ENCODE measurements at places on chromosomes 16 and 17.

GRCh38 chr16:87642491-87642890, 40.2 kb downstream of the JPH3 start:
- DNase-seq: no peak

DNA sequence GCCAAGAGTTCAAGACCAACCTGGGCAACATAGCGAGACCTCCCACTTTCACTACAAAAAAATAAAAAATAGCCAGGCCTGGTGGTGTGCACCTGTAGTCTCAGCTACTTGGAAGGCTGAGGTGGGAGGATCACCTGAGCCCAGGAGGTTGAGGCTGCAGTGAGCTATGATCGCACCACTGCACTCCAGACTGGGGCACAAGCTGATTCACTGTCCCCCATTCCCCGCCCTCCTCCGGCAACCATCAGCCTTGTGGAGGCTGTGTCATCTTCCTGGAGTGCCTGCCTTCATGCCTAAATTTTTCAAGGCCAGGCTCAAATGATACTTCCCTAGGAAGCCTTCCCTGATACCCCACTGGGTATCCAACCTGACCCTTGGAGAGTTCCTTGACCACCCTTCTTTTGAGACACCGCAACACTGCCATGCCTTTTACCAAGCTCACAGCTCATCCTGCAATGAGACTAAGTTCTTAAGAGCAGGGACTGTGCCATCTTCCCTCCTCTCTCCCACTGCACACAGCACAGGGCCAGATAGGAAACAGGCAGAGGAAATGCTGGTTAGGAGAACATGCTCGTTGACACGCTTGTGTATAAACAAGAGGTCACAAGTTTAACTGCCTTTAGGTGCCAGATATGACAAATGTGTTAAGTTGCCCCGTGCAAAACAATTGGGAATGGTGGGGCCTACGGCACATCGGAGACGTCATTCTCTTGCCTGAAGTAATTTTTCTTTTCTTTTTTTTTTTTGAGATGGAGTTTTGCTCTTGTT, 3.9 kb upstream of the SRCAP start:
- no peak for DNase-seq

GRCh38 chr17:34755981-34756636, 176.7 kb downstream of the TMEM132E start:
- no peak for DNase-seq

DNA sequence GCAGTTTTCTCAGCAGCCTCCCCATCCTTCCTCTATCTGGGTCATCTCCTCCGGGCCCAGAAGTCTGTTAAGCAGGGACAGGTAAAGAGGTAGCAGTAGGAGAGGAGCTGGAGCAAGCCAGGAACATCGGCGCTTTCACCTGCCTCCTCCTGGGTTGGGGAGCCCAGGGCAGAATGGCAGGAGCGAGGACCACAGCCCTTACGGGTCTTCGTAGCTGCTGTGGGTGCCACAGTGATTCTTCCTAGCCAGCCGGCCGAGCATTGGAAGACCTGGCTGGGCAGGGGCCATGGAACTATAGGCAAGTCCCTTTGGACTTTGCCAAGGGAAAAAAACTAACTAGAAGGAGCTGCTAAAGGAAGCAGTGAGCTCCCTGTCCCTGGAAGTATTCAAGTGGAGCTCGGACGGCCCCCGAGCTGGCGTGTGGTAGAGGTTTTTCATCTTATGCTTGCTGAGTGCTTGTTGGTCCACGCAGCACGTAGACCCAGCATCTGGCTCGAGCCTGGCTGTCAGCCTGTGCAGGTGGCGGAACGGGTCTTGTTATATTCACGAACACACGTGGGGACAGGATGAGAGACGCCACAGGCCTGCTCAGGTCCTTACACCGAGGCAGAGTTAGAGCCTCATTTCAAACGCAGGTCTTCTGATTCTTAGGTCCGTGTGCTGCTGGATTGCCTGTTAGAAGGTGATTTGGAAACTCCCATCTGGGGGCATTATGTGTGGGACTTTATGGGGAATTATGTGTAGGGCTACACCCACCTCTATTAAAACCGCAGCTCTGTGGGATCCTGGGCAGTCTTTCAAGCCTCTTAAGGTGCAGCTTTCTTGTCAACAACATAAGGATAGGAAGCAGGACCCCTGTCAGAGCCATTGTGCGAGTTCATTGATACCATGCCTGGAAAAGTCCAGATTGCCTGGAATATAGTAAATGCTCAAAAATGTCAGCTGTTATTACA, 54.8 kb downstream of the OR1D5 start:
- DNase-seq: no peak

- DNase-seq: no peak
These were observed 630 bp upstream of the HOXB2 start for GRCh38 chr17:48545539-48545938.

DNA sequence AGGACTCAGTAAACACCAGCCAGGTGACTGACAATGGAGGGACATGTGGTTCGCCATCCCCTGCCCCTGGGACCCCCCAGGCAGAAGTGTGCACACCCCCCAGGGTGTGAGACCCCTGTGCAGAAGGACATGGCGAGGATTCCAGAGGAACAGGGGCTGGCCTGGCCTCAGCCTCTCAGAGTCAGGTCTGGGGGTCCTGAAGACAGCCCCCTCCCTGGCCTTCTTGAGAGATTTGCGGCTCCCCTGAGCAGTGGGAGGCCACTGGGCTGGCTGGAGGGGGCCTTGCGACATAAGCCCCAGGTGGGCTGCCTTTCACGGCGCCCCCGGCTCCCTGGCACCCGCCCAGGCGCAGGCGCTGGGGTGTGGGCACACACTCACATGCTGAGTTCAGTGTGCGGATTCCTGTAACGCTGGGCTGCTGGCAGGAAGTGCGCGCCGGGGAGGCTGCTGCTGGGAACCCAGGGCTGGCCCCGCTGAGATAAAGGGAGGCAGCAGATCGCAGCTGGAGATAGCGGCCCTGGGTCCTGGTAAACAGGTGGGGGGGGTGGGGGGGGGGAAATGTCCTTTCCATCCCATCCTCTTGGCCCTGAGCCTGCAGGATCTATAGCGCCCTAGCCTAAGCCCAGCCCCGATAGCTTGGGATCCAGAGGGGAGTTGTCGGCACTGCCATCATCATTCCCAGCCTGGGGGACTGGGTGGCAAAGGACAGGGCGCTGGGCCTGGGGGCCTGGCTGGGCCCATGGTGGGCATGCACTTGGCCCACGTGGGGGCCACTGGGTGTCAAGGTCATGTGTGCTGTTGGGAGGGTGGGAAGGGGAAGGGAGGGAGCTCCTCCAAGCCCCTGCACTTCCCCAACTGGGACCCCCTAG, 27.1 kb downstream of the TMEM235 start:
- no peak for DNase-seq

- no peak for DNase-seq
These were observed 315.4 kb downstream of the MAP2K6 start for GRCh38 chr17:69729944-69730343.

DNA sequence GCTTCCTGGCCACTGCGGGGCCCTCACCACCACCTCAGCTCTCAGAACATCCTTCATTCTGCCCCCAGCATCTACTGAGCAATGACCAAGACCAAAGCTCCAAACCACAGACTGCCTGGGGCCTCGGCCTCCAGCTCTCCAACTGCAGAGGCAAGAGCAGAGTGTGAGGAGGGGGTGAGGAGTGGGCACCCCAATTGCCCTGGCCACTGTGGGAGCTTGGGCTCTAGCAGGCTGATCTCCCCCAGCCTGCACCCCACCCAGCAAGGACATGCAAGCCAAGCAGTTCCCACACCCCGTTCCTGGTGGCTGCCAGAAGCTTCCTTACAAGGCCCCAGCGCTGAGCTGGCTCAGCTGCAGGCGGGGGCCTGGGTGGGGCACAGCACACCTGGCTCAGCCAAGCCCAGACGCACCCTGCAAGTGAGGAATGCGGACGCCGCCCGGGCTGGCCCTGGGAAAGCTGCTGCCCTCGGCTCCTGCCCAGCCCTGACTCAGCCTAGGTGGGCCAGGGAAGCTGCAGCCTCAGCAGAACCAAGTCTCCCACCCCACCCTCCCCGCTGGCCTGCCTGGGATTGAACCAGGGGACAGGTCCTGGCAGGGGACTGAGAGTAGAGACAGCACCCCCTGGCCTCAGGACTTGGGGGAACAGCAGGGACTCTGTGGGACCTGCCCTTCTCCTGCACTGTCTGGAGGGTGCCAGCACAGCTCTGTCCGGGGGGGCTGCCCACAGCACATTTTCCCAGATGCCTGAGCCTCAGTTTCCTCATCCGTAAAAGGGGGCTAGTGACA, 29.7 kb upstream of the KRT17 start:
- DNase-seq: no peak

- no peak for DNase-seq
These were observed 34.8 kb downstream of the MMD start for GRCh38 chr17:55386796-55387332.

- no peak for DNase-seq
These were observed 20.4 kb downstream of the TMC6 start for GRCh38 chr17:78107976-78108725.

DNA sequence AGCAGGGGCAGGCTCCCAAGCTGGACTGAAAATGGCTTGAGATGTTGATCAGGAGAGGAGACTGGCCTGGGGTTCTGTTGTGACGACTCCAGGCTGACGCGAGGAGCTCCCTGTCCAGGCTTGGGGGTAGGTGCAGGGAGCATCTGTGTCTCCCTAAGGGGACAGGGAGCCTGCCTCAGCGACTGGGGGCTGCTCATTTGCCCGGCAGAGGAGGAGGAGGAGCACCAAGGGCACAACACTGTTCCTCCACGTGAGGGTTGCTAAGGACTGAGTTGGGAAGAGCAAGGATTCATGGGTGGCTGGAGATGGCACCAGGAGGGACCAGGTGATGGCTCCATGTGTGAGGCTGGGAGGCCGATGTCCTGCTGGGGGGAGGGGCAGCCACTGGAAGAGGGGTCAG, 53.3 kb downstream of the USP22 start:
- no peak for DNase-seq

All from cerebellum (tissue), 4 donors.